ENCODE measurements at places on chromosomes 5 and 9. TPM values are rescaled to one million over a fixed set of nuclear protein-coding genes. Genes with fewer than 3 reads are reported as not detected.

PTGES gene
- 2.9 TPM for total RNA-seq

PTGR1 gene
- total RNA-seq: 124 TPM

TNC gene
- total RNA-seq: 54.9 TPM

SLC46A2 gene
- total RNA-seq: not detected

KIF12 gene
- 0.59 TPM for total RNA-seq

ORM2 gene
- total RNA-seq: not detected

PDE6A gene
- not detected for total RNA-seq

DCAF10 gene
- total RNA-seq: 15.8 TPM

SPINK7 gene
- not detected for total RNA-seq

FOXD4L5 gene
- 0.19 TPM for total RNA-seq

NEURL1B gene
- 20.2 TPM for total RNA-seq

PCDH12 gene
- not detected for total RNA-seq

S1PR3 gene
- total RNA-seq: 29.4 TPM

TSSK1B gene
- total RNA-seq: not detected

SCGB3A2 gene
- total RNA-seq: not detected

LCN2 gene
- total RNA-seq: not detected

TLX3 gene
- total RNA-seq: not detected

C5 gene
- total RNA-seq: 4.5 TPM

DAP gene
- total RNA-seq: 12.2 TPM

ACTBL2 gene
- total RNA-seq: not detected

BNIP1 gene
- 10.6 TPM for total RNA-seq

SLC27A4 gene
- total RNA-seq: 4.4 TPM
